ENCODE measurements at places on chromosomes 5 and 9. TPM values are rescaled to one million over a fixed set of nuclear protein-coding genes. Genes with fewer than 3 reads are reported as not detected.

The STK32A gene
- total RNA-seq: 0.47 TPM

The ZFP2 gene
- total RNA-seq: 1.8 TPM

The LHX2 gene
- total RNA-seq: 0.34 TPM

The DBH gene
- not detected for total RNA-seq

The PTGES gene
- 15.5 TPM for total RNA-seq

The MLLT3 gene
- 12.0 TPM for total RNA-seq

The ZNF354C gene
- total RNA-seq: 4.1 TPM

The NAIP gene
- 1.2 TPM for total RNA-seq

The CPLANE1 gene
- 10.2 TPM for total RNA-seq

The FBN2 gene
- total RNA-seq: 523 TPM

The SERINC5 gene
- total RNA-seq: 8.1 TPM

The CTNNAL1 gene
- 45.5 TPM for total RNA-seq

The C5orf58 gene
- not detected for total RNA-seq

The ZDHHC11B gene
- not detected for total RNA-seq

The ZNF366 gene
- total RNA-seq: not detected

The WWC1 gene
- total RNA-seq: 2.1 TPM

The MEGF10 gene
- 4.1 TPM for total RNA-seq

The AGXT2 gene
- total RNA-seq: not detected

The LMX1B gene
- total RNA-seq: not detected

The MCTP1 gene
- 1.7 TPM for total RNA-seq

The IL3 gene
- total RNA-seq: not detected

The GIN1 gene
- total RNA-seq: 1.0 TPM

The JAKMIP2 gene
- 1.8 TPM for total RNA-seq

The TTLL11 gene
- total RNA-seq: 5.1 TPM
